NCI-H524 treated with DMSO at 0.1 percent for 48 hours (cell line): ENCODE measurements at places on chromosomes 13 and 19.

DNA sequence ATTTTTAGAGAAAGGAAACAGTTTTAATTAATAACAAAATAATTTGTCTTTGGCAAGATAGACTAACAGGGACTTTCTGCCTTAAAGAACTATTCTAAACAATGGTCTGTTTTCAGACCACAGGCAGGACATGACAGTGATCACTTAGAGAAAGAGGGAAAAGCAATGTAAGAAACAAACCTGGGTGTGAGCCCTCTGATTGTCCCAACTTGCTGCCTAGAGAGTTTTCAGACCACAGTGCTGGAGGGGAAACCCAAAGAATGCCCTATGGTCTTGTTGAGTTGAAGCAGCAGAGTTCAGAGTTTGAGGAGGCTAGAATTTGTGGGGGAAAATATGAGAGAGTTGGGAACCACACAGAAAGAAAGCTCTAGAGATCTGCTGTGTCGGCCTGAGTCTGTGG, 38.1 kb downstream of the DGKH start:
- no peak for DNase-seq

DNA sequence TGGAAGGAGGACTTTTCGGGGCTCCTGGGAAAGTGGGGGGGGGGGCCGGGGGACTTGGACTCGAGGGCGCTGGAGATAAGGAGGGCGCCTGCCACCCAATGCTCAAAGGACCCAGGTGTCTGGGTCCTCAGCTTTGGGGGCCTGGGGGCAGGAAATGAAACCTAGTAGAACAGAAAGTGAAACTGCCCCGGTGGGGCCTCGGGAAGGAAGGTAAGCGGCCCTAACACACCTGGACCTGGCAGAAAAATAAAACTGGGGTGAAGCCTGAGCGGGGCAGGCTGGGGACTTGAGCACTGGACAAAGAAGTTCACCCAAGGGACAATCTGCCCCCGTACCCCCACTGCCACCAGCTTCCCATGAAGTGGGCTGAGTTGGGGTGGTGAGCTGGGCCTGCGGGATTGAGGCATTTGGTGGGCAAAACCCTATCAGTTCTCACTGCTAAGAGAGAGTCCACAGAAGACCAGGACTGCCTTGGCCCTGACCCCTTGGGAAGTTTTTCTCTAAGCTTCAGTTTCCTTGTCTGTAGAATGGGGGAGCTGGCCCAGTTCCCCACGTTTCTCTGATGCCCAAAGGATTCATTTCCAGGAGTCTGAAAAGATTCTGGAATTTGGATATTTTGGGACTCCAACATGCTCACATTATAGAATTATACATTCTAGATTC, 2.3 kb downstream of the PRKD2 start:
- no peak for DNase-seq

GRCh38 chr13:27450921-27451471, 632 bp upstream of the MTIF3 start:
- no peak for DNase-seq

DNA sequence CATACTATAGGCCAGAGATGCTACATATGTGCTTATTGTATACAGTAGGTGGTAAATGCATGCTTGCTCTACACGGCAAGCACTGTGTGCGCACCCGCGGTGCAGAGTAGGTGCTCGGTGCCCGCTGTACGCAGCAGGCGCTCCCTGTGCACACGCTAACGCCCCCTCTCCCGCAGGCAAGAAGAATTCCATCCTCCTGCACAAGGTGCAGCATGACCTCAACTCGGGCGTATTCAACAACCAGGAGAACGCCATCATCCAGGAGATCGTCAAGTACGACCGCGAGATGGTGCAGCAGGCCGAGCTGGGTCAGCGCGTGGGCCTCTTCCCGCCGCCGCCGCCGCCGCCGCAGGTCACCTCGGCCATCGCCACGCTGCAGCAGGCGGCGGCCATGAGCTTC, 17.7 kb downstream of the POLRMT start:
- DNase-seq = no peak

DNA sequence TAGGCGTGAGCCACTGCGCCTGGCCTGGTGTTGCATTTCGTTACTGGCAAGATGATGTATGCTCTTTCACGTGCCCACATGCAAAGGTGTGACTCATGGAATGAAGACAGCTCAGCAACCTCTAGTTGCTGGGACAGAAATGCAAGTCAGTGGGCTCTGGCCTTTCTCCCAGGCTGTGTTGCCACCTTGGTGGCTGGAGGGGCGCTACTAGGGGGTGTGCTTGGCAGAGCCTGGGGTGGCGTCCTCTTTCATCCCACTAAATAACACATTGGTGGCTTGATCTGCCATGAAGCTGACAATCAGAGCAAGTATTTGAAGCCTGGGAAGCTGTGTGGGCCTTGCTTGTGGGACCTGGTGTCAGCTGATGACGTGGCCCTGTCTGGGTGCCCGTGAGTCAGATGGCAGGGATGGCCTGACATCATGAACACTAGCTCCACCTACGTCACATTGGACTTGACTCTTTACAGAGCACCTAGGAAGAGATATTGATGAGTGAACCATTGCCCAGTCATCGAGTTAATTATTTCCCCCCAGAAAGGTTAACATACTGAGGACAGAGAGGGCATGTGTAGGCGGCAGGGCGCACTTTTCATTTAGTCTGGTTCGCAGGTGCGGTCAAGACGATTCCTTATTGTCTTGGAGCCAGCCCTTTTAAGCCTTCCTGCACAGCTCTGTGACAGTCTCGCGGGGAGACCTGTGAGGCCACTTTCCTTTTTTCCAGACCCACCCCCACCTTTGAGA, 154.2 kb downstream of the TM9SF2 start:
- DNase-seq = no peak
